ENCODE measurements at places on chromosomes 12 and 14.
A peak's percentile ranks its signal among the peaks of the same experiment; 100 is the strongest.

GRCh38 chr14:24662753-24663152, 28.8 kb upstream of the GZMB start:
- no peak for DNase-seq

- peak; percentile 56 for DNase-seq
These were observed 52.4 kb upstream of the CDKN3 start for GRCh38 chr14:54344445-54344844.

GRCh38 chr12:58171914-58172313, 230.5 kb downstream of the ATP23 start:
- DNase-seq = peak; percentile 35

DNA sequence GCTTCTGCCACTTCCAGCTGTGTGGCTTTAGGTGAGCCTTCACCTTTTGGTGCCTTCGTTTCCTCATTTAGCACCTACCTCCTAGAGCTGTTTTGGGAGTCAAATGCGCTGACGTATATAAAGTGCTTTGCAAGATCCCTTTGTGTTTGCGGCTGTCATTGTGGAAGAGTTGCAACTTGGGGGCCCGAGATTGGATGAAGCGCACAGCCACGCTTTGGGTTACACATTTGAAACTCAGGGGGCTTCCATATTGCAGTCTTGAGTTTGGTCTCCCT, 636 bp upstream of the ARL6IP4 start:
- DNase-seq = no peak

- peak; percentile 53 for DNase-seq
These were observed 2.6 kb downstream of the NKX2-1 start for GRCh38 chr14:36517242-36518030.

GRCh38 chr12:50824914-50825313, 17.8 kb upstream of the TMPRSS12 start:
- DNase-seq = no peak

DNA sequence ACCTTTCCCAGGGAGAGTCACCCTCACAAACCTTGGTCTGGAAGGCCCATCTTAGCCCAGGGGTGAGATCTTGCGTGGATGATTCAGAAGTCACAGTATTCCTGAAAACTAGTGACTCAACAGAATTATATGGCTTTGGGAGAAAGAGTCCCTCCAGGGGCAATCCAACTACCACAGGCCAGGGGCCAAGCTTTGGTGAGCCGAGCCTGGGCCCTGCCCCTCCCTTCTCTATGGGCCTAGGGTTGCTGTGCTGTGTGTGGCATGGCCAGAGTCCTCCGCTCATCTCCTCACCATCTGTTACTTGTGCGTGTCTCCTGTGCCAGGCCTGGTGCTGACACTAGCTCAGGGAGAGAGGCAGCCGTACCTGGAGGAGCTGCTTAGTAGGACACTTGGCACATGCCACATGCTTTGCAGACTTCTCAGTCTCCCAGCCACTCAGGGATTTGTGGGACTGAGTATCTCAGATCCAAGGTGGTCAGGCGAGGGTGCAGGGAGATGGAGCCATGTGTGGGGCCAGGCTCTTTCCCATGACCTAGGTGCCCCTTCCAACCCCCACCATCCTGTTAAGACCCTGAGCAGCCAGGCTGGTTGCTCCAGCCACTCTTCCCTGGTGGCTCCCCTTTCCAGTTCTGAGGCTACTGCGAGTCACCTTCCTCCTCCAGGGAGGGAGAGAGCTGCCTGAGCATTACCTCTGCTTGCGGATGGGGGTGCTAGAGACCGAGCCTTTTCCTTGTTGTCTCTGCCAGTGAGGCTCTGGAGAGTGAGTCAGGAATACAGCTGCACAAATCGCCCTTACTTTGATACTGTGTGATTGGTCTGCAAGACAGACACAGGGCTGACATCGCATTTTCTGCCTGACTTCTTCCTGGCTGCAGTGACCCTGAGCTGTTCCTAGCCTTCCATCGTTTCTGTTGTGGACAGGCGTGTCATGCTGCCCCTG, 94.1 kb downstream of the SLC25A47 start:
- DNase-seq = peak; percentile 43
